ENCODE measurements at places on chromosomes 1 and 21.

DNA sequence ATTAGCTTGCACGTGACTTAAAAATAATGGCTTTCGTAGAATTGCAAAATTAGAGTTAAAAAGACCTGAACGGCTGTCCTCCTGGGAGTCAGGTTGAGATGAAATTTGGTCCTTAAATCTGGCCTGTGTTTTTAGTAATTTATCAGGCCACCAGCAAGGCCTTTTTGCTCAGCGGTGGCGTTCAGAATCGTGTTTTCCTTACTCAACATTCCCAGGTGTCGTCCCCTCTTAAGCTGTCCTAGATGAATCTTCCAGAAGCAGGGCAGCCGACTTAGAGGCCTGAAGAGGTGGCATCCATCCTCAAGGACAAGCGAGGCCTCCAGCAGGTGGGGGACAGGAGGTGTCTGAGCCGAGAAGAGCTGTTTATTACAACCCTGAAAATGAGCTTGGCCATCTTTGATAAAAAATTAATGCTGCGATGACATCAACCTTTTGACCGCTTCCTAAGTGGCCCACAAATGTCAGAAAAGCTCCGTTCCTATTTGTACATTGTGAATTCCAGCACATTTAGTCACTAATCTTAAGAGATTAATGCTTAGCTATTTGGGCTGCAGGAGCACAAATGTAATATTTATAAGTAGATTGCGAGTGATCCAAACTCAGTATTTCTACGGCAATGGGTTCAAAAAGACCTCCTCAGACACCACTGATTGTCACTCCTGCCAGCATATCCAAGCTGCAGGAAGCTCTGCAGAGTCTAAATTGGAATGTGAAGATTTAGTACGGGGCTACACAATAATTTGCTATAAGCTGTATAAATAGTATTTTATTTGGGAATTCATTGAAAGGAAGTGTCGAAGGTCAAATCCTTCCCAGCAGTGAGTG, 344.1 kb upstream of the VAMP3 start:
- no peak for DNase-seq

GRCh38 chr1:24502709-24503058, at the start of gene RCAN3:
Gene RCAN3, plus strand, starts transcription at chr1:24502836. Its CDS starts 11,537 bp downstream, at chr1:24514373.
- DNase-seq, result peak; percentile 86

DNA sequence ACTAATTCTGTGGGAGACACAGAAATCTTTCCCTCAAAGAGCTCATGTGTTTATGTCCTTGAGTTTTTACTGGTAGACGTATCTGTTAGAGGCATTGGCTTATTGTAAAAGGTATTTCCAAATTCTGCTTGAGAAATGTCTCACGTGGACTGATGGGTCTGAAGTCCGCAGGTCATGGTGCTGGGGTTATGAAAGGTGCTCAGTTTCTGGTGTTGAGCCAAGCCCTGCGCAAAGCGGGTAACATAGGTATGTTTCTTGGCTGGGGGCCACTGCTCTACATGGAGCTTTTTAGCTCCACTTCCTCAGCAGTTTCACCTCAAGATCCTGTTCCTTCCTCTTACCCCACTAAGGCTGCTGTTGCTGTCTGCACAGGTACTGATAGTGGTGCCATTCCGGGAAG, 10.8 kb downstream of the UTP25 start:
- DNase-seq, result no peak

GRCh38 chr1:245404952-245405351, 250.2 kb downstream of the KIF26B start:
- no peak for DNase-seq

GRCh38 chr1:82507011-82507410, 706.3 kb downstream of the ADGRL2 start:
- DNase-seq, result no peak

DNA sequence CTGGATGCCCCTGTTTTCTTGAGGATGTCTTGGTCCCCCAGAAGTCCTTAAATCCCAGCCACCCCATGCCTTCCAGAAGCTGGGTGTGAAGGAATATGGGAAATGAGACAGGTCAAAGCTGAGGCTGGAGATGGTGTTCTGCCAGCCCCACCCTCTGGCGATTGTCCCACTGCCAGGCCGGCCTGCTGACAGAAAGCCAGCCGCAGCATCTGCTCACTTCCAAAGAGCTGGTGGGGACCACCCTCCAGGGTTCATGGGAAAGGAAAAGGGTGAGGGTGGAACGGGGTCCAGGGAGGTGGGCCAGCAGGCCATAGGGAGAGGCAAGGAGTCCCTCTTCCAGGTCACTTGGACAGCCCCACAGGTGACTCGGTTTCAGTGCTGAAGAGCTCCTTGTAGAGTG, 1.9 kb upstream of the LINGO4 start:
- no peak for DNase-seq

DNA sequence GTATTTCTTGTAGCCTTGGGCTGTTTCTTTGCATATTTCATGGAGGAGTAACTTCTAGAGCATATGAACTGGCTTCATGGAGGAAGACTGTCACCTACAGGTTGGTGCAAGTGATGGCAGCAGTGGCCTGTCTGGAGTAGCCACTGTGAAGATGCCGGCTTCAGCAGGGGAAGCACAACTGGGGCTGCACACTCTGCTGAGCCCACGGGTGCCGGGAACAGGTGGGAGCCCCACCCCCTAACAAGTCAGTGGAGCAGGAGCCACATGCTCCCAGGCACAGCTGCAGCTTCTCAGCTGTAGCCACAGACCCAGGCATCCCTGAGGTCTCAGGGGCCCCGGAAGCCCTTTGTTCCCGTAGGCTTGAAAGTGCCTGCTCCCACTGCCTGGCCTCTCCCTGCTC, 43.2 kb upstream of the C1orf185 start:
- peak; percentile 33 for DNase-seq

- no peak for DNase-seq
These were observed 63.0 kb downstream of the RHBG start for GRCh38 chr1:156431769-156432668.

DNA sequence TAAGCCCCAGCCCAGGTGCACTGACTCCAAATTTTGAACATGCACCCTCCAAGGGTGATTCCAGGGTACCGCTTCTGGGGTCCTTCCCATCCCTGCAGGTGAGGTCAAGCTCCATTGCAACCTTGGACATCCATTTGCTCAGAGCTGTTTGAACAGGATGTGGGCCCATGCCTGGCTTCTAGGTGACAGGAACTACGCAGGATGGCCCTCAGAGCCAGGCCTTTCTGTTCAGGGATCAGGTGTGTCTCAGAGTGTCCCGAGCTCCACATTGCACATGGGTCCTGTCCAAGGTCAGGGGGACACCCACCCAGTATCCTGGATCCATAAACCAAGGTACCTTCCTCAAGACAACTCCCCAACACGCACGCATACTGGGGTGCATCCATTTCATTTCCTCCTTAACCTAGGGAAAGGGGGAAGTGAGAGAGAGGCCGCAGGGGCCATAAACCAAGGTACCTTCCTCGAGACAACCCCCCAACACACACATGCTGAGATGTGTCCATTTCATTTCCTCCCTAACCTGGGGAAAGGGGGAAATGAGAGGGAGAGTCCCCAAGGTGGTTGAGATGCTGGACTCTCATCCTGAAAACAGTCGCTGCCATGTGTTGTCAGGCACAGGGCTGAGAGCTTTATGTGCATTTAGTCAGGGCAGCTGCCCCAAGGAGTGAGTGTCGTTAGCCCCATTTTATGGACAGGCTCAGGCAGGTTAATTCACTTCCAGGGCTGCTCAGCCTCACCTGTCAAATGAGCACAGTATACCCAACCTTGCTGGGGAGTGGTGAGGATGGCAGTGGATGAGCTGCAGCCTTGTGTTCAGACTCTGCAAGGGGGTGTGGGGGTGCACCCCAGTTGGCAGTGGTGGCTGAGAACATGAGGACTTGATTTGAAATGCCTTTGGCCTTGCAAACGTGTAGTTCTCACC, 2.1 kb downstream of the SLC66A1 start:
- DNase-seq, result no peak

DNA sequence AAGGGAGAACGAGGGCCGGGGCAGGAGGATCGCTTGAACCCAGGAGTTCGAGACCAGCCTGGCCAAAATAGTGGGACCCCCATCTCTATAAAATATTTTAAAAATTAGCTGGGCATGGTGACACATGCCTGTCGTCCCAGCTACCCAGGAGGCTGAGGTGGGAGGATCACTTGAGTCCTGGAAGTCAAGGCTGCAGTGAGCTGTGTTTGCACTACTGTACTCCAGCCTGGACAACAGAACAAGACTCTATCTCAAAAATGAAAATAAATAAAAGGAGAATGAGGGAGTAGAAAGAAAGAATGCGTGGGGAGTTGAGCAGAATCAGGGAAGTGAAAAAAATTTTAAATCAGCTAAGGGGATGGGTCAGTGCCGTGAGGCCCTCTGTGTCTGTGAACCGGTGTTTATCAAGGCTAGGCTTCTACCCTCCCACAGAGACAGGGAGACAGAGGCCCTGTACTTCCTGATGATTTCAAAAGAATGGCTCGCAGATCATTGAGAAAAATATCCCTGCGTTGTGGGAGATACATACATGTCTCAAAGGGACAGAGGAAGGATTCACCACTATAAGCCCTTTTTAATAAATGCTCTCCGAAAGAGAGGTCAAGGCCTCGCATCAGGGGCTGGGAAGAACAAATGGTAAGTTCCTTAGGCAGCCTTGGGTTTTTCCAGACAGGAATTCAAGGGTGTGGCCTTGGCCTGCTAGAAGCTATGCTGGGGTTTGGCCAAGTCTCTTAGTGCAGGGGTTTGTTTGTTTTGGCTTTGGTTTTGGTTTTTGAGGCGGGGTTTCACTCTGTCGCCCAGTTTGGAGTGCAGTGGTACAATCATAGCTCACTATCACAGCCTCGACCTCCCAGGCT, 20.7 kb downstream of the IL10RB start:
- no peak for DNase-seq

GRCh38 chr1:227356620-227357146, 38.4 kb upstream of the CDC42BPA start:
- DNase-seq, result no peak

- DNase-seq, result no peak
These were observed 43.2 kb downstream of the MRPS6 start for GRCh38 chr21:34116569-34116968.

- no peak for DNase-seq
These were observed 90.2 kb upstream of the BCAR3 start for GRCh38 chr1:93771843-93772242.

DNA sequence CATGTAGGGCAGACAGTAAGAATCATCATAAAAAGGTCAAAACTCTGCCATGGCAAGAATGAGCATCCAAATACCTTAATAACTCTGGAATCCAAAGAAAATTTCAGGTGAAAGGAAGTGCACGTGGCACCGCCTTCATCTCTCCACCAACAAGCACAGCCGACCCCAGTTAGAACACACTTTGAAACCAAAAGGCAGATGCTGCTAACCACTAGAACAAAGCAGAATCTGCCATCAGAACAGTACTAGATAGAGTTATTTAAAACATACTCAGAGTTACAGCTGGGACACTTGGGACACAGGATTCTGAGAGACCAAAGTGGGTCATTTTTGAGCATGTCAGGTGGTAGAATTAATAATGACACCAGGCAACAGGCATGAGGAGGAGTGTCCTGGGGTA, 106.7 kb upstream of the SOD1 start:
- DNase-seq, result no peak

DNA sequence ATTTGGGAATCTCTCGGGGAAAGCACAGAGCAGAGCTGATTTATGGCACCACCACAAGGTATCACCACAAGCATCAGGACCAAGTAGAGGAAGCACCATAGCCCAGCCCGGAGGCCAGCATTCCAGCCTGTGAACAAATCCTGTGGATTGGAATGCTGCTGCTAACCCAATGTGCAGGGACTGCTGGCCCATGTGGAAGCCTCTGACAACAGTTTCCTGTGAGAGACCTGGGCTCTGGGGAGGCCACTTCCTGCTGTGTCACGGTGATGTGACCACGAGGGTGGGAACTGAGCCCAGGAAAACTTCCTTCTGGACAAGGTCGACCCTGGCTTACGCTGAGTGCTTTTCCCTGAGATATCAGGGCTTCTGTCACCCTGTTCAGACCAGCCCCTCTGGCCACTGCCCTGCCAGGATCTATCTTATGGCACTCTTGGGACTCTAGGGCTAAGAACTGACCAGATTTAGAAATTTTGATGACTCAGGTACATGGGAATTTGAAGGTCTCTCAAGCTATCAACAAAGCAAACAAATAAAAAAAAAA, 88.3 kb upstream of the NGF start:
- DNase-seq, result no peak

DNA sequence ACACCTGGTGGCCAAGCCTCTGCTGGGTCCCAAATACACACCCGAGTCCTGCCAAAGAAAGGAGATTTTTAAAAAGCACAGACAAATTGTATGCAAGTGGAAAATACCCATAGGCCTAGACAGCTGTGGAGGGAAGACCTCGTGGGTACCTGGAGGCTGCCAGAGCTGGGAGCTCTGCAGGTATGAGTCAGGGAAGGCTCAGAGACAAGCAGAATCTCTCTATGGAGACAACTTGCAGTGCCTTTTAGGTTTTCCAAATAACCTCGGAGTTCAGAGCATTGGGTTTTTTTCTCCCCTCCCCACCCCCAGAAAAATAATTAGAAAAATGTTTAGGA, 127.7 kb downstream of the EDEM3 start:
- DNase-seq, result no peak

GRCh38 chr1:109083923-109084322, 6.6 kb upstream of the TMEM167B start:
- DNase-seq, result no peak

GRCh38 chr1:226870401-226871279, at the start of gene PSEN2:
Gene PSEN2, plus strand, starts transcription at chr1:226870616. Its CDS starts 11,292 bp downstream, at chr1:226881908.
- DNase-seq, result peak; percentile 53

DNA sequence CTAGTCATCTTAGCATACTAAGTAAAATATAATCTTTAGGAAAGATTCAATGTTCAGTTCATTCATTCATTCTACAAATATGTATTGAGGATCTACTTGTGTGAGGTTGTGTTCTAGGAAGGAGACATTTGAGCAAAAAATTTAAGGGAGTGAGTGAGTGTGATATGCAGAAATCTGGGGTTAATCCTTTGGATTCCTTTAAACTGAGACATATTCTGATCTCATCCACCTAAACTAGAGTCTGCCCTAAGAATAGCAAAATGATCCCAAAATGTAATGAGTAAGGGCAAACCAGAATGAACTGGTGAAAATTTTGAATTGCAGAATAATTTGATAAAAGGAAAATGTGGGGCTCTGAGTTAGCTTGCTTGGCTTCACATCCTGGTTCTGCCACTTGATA, 8.6 kb downstream of the UBE2U start:
- DNase-seq, result no peak

- no peak for DNase-seq
These were observed 48.4 kb upstream of the IGSF5 start for GRCh38 chr21:39696618-39697017.

DNA sequence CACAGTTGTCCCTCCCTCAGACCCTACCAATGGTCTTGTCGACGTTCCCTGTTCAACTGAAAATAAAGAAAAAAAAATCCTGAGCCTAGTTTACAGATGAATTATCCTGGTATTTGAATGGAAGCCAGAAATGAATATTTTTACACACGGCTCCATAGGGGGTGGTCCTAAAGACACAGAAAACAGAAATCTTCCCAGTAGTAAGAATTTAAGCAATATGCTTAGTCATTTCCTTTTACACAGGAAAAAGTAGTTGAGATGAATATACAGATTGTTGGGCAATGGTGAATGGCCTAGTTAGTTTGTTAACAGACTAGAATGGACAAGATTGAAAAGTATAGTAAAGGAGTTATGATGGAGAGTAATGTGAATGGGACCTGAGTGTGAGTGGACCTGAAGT, 67.4 kb downstream of the RGS18 start:
- peak; percentile 44 for DNase-seq
